HL-60 (cell line): ENCODE measurements at places on chromosomes 2 and 18.

- DNase-seq: no peak
Measured at GRCh38 chr18:66694852-66695251, 91.0 kb upstream of the CDH19 start.

- no peak for DNase-seq
Measured at GRCh38 chr2:186085226-186085625, 346.6 kb downstream of the FSIP2 start.

- no peak for DNase-seq
Measured at GRCh38 chr2:115874427-115874826, 1432.0 kb downstream of the DPP10 start.

- no peak for DNase-seq
Measured at GRCh38 chr2:237904831-237905599, 45.6 kb downstream of the RAMP1 start.

- DNase-seq: no peak
Measured at GRCh38 chr2:8539743-8540551, 141.9 kb upstream of the ID2 start.

DNA sequence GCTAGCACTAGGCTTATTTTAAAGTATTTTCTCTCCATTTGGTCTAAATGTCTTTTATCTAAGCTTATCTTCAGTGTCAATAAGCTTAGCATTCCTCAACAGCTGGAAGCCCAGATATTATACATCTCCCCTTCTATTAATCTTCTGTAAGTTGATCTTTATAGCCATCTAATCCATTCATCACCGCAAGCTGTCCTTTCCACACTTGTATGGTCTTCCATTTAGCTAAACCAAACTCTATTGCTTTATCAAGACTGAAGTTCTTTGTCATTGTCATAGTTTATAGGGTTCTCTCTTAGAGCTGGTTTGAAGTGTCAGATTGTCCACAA lies 101.3 kb upstream of the GPR45 start:
- no peak for DNase-seq

- no peak for DNase-seq
Measured at GRCh38 chr2:217834744-217835513, 167.9 kb downstream of the TNS1 start.

GRCh38 chr2:34848132-34848531 lies 1249.0 kb upstream of the FAM98A start:
- DNase-seq: no peak
